ENCODE measurements at places on chromosomes 4 and X.

- DNase-seq, result no peak
Measured at GRCh38 chr4:38177641-38178391, 217.6 kb downstream of the PTTG2 start.

DNA sequence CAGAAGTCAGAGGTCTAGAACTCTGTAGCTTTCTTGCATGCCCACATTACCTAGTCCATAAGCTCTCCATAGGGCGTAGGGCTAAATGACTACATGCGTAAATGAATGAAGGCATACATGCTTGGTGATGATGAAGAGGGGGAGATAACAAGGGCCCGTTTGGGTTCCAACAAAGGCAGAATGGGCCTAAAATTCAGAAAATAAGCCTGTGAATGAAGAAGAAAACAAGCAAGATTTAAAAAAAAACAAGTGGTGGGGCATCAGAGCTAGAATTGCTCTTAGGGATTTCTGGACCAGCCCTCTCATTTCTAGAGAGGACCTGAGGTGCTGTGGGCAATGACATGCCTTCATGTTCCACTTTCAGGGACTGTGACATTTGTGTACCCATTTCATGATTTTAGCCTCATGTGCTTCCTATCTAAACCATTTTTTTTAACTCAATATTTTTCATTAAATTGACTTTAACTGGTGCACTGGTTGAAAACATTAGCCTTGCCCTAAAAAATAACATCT is 12.1 kb downstream of the GPRIN3 start:
- DNase-seq, result no peak

DNA sequence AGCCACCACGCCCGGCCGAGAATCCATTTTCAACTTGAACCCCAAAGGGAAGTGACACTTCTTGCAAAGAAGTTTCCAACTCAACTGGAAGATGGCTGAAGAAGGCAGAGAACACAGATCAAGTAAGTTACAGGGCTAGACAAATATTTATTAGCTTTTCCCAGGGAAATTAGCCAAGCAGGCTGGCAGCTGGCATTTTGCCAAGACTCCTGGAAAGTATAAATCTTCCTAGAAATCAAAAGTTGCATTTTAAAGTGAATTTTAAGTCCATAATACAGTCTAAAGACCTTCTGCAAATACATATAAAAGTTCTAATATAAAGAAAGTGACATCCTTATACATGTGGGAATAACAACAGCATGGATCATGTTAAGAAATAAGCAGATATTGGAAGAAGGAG is 3.4 kb upstream of the MRPL1 start:
- no peak for DNase-seq

DNA sequence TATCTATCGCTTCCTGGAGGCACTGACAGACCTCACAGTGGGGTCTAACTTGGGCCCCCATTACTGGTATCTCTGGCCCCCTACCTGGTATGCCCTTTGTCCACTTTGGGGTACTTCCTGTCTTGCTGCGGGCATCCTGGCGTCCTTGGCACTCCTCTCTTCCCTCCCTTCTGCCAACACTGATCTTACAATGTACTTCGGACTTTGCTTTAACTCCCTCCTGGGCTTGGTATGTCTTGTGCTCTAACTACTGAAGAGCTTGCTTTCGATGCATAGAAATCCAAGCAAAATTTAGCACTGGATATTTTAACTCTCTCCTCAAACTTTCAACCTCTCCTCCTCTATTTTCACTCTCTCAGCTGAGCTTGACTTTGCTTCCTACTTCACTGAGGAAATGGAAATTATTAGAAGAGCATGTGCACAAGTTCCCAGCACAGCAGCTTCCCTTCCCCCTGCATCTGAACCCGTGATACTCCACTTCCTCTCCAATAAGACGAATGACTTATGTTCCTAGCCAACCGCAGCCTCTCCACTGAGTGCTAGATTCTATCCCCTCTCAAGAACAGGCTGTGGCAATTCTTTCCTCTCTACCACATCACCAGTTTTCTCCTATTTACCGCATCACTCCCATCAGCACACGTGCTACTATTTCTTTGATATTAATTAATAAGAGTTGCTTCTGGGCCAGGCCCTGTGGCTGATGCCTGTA is 52.9 kb downstream of the SUPT20HL2 start:
- peak; percentile 4 for DNase-seq

DNA sequence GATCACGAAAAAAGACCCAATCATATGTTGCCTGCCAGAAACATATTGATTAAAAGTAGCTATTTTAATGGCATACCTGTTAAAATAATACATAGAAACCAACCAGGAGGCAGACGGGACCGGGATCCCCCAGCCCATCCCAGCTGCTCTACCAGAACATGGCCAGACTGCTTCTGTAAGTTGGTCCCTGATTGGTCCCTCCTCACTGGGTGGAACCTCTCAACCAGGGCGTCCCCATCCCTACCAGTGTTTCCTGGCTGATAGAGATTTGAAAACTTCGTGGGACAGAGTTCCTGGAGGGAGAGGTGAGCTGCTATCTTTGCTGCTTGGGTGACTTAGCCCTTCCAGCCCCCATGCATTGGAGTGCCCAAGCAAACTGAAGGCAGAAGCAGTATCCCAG is 256.2 kb downstream of the TRAM1L1 start:
- DNase-seq, result no peak
